ENCODE measurements at places on chromosomes 7 and 10.

DNA sequence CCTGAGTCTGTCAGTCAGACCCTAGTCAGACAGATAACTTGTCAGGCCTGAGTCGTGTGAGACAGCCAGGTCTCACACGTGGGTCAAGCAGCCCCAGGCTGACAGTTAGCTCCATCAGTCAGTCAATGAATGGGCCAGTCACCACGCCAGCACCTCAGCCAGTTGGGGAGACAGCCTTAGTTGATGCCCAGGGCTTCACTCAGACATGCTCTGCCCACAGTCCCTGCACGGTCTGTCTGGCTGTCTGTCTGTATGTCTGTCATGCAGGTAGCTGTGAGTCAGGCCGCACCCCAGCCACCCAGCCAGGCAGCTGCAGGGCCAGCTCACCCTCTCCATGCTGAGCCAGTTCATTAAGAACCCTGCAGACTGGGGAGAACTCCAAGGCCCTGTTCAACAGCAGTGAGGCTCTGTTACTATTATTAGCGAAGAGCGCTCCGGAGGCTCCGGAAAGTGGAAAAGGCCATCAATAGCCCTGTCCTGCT is 141.1 kb upstream of the PCBD1 start:
- DNase-seq = no peak

DNA sequence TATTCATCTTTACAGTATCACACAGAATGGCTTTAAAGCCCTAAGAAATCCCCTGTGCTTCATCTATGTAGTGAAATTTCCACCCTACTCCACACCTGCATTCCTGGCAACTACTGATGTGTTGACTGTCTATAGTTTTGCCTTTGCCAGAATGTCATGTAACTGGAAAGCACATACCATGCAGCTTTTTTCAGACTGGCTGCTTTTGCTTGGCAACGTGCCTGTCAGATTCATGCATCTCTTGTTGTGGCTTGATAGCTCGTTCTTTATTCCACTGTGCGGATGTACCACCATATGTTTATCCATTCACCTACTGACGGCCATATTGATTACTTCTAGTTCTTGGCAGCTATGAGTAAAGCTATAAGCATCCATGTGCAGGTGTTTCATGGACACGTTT is 30.6 kb downstream of the RBM17 start:
- no peak for DNase-seq

DNA sequence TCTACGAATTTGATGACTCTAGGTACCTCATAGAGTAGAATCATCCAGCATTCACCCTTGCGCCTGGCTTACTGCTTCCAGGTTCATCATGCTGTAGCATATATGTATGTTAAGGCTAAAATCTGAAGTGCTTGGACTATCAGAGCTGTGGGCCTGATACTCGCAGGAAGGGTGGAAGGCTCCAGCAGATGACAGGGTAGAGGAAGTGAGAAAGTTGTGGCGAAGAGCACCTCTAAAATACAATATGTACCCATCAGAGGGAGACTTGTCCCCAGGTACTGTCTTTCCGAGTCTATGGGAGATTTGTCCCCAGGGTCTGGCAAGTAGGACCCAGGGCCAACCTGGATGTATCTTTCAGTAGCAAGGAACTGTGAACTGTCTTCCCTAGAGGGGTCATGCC is 48.1 kb upstream of the PLEKHA1 start:
- no peak for DNase-seq

DNA sequence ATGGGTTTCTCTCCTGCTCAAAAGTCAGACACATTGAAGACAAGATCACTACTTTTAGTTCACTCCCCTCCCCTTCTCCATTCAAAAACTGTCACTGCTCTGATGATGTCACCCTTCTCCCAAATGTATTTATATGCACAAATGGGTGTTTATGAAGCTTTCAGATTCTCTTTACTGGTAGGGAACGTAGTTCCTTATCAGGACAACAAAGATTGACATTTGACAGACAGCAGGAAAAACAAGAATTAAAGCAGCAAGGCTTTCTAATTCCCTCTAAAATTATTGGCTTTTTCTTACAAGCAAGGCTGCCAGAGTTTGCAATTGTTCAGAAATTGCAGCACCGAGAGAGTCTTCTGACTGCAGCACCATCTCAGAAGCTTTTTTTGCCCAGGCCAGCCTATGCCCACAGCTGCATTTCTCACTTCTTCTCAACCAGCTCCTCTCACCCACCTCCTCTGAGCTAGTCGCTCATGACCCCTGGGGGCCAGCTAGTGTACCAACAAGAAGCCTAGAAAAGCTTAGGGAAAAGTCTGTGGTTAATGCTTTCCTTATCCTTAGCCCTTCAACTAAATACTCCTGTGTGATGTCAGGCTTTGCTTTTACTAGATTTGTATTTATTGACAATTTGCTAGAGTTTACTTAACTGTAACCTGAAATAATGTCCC is 265.1 kb downstream of the HTR7 start:
- no peak for DNase-seq

DNA sequence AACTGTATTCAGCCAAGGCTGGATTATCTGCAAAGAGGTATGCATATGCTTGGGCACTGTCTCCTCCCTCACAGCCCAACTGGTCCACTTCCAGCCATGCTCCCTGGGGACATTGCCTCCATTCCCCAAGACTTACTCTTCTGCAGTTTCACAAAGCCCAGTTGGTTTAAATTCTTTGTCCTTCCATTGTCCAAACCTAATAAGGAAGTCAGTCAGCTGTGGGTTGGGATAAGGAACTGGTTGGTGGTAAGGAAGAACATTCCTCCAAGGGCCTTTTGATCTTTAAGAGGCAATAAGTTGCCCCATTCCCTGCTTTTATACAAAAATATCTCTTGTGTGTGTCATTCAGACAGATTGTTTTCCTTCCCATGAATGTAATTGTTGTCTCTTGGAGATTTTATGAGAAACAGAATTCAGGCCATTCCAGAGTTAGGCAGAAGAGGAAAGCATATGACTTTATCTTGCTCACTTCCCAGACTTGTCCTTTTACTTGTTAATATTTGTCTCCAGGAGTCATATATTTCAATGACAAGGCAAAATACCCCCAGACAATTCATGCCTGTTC is 673.7 kb downstream of the SUGCT start:
- no peak for DNase-seq

- no peak for DNase-seq
Measured at GRCh38 chr7:28840592-28840995, 117.5 kb downstream of the TRIL start.

DNA sequence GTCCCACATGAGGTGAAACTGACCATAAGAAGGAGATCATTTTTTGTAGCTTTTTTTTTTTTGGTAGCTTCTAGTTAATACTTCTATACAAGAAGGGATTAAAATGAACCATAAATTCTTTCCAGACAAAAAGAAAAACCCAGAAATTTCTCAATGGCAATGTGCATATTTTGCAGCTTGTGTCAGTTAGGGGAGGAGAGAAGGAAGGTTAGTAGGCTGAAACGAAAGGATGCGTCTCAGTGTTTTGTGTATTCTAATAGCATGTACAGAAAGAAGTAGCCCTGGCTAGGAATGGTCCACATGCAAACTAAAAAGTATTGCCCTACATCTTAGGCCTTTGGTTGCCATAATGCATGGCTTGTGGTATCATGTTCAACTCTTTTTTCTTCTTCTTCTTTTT is 90.6 kb downstream of the CACNB2 start:
- no peak for DNase-seq

- DNase-seq = no peak
Measured at GRCh38 chr10:99389729-99390480, 40.5 kb downstream of the GOT1 start.

GRCh38 chr7:91090684-91091083 is 173.5 kb upstream of the FZD1 start:
- no peak for DNase-seq

DNA sequence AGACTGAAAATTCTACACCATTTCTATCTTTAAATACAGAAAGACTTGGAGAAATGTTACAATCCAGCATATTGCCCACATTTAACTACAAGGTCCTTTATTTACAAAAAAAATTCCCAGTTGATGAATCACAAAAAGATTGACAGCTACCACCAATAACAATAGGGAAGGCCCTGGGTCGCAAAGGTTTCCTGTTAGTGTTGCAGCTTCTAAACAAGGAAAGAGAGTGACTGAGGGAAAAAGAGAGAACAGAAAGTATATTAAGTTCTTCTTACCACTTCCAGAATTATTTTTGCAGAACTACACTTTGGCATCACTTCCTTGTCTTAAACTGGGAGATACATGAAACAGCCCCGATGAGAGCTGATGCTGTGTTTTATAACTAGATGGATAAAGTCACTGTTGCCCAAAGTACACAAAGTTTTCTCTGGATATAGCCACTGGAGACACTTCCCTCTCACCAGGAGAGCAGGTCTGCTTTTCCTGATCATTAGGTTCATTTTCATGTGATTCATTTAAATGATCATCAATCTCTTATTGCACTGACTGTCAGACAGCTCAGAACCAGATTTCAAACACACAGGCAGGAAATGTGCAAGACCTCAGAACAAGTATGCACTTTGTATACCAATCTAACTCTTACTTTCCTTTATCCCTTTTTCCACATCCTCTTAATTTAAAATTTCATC is 57.0 kb downstream of the SHTN1 start:
- no peak for DNase-seq

DNA sequence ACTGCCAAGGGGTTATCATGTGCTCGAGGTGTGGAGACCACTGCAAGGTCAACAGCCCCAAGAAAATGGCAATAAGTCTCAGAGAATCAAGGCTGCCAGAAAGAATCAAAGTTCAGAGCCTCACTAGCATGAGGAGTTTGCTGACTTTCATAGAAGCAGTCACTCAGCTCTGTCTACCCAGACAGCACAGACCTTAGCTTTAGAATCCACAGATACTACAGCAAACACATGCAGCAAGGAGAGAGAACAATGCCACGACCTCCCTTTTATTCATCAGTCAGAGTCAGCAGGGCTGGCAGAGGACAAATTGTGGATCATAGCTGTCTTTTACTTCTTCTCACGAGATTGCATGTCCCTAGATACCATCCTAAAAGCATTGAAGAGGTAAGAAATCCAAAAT is 121.3 kb downstream of the MBL2 start:
- no peak for DNase-seq

DNA sequence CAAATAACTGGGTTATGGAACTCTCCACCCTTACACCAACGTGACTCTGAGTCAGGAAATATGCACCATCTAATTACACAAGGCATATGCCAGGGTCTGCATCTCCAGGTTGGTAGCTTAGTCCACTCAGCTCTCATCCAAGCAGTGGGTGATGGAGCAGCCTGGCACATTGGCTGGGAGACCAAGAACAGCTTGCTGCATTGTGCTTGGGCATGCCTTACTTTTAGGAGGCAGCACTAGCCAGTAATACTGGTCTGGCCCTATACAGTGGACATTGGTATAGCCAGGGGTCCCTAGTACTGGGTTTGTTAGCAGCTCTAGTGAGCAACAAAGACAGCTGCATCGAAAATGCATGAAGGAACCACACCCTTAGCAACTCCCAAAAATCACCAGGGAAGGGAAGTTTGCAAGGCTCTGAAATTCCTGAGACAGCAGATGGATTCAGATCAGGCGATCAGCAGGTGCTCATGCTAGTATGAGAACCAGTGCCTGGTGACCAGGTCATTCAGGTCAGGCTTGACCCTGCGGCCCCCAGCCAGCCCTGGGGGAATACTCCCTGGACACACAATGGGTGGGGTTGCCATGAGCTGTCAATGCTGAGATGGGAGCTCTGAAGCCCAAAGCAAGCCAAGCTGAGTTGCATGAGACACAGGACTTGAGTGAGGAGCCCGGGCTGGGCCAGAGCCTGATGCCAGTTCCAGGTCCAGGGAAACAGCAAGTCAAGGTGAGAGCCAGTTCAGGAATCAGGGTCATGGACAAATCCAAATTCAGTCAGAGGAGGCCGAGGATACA is 217.9 kb upstream of the ZMIZ1 start:
- no peak for DNase-seq

DNA sequence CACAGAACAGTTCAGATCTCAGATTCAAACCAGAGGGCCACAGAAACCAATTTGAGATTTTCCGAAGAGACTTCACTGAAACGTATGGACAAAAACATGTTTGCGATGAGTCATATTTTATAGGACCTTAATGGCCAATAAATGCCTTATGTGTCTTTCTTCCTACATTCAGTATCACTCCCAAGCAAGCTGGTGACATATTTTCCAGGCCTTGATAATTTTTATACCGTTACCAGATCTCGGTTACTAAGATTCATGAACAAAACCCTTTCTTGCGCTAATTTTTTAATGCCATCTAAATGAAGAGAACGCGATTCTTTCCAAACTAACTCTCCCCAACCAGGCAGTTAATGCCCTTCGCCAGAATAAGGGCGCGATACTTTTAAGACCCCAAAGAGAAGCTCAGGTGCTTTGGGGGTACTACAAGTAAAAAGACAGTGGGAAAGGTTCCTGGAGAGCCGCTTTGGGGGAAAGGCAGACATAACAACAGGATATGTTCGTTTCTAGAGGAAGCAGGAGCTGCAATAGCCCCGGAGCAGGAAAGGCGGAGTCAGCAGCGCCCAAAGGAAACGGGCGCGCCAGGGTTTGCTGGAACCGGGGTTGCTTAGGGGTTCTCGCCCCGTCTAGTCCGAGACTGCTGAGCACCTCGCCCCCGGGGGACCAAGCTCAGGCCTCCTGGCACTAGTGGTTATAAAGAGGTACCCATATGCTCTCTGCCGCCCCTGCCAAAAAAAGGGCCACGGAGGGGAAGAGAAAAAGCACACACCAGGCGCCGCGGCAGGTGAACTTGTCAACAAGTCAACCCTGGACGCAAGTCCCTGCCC is 884 bp downstream of the ICA1 start:
- DNase-seq = no peak

GRCh38 chr7:119256446-119257131 is 1016.4 kb upstream of the KCND2 start:
- no peak for DNase-seq

DNA sequence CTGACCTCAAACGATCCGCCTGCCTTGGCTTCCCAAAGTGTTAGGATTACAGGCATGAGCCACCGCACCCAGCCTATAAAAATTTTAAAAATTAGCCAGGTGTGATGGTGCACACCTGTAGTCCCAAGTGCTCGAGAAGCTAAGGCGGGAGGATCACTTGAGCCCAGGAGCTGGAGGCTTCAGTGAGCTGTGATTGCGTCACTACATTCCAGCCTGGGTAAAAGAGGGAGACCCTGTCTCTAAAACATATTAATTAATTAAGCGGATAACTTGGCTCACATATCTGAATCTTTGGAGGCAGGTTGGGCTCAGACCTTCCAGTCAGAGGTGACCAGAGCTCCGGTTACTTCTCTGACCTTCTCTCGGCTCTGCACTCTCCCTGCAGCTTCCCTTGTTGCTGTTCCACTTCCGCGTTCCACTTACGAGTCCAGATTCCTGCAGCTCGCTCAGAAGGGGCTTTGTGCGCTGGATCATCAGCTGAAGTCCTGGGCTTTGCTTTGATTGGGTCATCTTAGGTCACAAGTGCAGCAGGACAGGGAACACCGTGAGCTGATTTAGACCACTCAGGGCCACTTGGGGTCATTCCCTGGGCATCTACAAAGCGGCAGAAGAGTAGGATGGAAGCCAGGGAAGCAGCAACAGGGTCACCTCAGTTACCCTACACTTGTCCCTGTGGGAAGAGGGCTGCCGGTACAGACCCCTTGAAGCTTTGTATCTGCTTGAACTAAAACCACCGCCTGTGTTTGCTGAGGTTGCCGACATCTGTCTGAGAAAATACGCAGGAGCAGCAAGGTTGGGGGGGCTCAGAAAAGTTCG is 2.0 kb upstream of the ARPC1B start:
- DNase-seq = no peak

Measured in activated naive CD4-positive, alpha-beta T cell treated with anti-CD3 and anti-CD28 coated beads, Interleukin-2, amount 50 U/mL, for 16 hours (primary cell).